D721Med (cell line): ENCODE measurements at places on chromosomes 13 and 19.

DNA sequence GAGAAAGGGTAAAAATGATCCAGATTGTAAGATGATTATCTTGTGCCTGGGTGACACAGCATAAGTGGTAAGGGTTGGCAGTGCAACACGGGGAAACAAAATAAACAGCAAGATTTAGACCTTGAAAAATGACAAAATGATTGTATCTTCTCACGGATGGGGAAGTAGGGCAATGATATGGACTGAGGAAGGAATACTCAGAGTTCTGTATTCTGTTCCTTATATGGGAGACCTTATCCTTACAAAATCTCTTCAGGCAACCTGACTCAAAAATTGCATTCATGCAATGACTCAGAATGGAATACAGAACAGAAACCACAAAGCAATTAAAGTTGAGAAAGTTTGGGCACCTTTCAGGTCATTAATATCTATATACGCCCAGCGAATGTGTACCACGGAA, 149.0 kb downstream of the HS6ST3 start:
- DNase-seq = no peak

DNA sequence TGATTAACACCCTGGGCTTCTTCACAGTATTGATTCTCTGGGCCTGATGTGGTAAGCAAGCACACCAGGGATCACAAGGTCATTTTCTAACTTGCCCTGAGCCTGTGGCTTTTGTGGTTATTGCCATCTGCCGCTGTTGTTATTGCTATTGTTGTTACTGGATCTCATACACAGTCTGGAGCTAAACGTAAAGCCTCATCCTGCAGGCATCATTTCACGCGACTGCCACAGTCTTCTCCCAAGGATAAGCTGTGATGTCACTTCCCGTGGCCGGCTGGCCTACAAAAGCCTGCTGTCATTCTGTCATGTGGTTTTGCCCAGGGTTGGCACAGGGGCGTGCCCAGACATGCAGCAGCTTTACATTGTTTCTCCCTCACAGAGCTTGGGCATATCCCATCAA, 154.0 kb upstream of the GPR12 start:
- DNase-seq = peak; percentile 43

DNA sequence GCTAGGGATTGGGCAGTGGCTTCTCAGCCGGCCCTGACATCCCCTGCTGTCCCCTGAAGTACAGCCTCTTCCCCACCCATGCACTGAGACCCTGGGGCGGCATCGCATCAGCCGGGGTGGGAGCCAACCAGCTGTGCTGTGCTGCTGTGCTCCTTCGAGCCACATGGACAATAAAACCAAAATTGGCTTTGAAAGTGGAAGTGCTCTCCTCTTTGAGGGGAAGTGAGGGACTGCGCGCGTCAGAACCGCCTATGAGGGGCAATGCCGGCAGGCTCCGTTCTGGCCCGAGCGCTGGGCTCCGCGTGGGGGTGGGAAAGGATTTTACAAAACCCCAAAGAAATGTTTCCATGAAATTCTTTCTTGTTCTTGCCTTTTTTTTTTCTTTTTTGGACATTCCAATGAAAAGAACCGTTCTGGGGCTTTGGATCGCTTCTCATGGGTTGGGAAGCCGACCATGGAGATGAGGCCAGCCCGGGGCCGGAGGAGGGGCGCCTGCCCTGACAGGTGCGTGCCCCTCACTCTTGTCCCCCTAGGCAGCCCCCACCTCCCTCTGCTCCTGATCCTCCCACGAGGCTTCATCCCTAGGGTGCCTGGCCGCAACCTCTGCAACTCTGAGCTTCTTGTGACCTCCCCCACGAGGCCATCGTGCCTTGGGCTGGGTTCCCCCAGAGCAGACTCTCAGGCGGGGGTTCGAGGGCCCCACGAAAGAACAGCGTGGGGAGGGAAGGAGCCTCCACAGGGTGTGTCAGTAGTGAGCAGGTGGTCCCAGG, 22.6 kb downstream of the KLHL26 start:
- DNase-seq = no peak

GRCh38 chr13:99501848-99502301, 603 bp downstream of the TM9SF2 start:
- no peak for DNase-seq

DNA sequence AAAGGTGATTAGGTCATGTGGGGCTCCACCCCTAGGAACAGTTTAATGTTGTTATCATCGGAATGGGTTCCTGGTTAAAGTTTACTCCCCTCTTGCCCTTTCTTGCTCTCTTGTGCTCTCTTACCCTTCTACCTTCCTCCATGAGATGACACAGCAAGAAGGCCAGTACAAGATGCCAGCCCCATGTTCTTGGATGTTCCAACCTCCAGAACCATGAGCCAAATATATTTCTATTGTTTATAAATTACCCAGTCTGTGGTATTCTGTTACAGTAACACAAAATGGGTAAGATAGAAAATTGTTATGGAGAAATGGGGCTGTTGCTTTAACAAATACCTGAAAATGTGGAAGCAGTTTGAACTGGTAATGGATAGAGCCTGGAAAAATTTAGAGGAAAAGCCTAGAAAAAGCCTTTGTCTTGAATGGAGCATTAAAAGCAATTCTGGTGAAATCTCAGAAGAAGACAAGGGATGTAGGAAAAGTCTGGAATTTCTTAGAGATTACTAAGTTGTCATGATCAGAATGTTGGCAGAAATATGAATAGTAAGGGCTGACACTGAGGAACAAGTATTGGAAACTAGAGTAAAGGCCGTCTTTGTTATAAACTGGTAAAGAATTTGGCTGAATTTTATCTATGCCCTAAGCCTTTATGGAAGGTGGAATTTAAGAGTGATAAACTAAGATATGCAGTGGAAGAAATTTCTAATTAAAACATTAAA, 53.5 kb upstream of the TSC22D1 start:
- DNase-seq = no peak

- no peak for DNase-seq
Observed at GRCh38 chr19:4437103-4437502, 20.5 kb downstream of the UBXN6 start.

DNA sequence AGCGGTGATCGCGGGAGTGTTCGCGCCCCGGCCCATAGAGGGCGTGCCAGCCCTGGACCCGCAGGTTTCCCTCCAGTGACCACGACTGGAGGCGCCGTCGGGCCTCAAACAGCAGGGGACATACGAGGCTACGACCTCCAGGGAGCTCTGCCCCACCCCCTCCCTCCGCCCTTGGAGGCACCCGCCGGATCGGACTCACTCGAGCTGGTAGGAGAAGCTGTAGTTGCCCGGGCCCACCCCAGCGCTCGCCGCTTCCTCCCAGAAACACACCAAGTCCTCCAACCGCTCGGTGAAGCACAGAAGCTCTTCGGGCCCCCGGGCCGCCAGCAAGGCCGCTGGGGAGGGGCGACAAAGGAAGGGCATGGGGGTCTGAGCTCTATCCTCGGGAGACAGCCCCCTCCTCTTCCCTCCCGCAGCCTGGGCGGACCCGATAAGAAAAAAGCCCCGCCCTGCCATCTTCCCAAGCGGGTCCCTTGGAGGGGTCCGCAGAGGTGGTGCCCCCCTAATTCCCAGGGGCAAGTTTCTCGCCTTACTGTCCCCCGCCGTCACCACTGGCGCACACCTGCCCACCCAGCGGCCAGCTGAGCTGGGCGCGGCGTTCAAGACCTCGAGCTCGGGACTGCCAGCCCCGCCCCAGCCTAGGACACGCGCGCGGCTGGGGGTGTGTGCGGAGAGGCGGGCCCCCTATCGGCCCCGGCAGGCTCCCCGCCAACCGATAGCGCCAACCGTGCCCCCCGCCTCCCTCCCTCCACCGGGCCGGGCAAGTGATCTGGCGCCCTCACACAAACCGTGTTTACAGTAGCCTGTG, 1.0 kb downstream of the EPOR start:
- DNase-seq = no peak

GRCh38 chr19:44741841-44742329, 6.6 kb upstream of the BCL3 start:
- no peak for DNase-seq

- DNase-seq = no peak
Observed at GRCh38 chr19:50352242-50352641, 13.2 kb downstream of the NAPSA start.

- DNase-seq = no peak
Observed at GRCh38 chr13:21733475-21734263, 62.8 kb downstream of the FGF9 start.

DNA sequence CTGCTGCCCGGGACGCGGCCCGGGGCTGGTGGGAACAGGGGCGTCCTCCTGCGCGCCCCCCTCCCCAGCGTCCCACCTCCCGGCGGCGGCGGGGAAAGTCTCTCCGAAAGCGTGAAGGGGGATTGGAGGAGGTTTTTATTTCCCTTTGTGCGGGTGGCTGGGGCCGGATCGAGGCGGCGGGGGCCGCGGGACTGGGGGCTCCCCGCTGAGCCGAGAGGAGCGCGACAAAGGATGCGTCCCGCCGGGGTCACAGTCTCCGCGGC, 132 bp downstream of the SHD start:
- DNase-seq = no peak

DNA sequence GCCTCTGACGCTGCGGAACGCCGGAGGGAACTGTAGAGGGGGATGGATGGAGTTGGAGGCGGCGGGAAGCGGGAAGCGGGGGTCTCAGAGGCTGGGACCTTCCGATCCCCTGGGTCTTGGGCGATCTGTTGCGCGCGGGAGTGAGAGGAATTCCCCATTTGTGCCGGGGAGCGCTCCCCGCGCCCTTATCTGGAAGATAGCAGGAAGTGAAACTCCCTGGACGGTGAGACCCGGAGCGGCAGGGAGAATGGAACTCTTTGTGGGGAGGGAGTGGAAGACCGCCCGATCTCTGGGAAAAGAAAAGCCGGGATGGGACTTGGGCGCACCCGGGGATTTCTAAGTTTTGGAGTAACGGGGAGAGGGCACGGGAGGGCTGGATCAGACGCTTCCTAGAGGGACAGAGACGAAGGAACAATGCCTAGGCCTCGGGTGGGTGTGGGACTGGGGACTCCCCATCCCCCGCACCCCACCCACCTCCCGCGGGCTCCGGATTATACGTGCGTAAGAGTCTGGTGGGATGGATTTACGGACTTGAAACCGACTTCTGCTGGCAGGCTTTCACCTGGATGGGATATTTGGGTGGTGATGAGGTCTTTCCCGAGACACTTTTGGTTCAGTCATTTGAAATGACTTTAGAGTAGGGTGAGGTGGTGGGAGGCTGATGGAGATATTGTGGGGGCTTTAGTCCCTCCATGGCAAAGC, 495 bp downstream of the LSR start:
- DNase-seq = no peak

- DNase-seq = no peak
Observed at GRCh38 chr13:39107561-39107960, 69.3 kb downstream of the NHLRC3 start.

DNA sequence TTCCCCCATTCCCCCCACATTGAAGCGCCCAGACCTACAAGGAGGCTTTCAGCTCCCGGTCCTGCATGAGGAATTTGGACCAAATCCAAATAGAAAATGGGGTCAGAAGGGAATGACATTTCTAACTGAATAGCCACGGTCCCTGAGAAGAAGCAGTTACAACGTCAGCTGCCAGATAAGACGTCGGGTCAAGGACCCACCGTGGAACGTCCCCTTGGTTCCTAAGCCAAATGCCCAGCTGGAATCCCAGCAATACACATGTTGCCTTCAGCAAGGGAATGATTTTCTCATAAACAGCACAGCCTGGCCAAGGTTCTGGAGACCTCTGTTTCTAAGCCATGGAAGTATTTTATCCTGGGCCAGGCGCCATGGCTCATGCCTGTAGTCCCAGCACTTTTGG, 109.1 kb upstream of the PEG3 start:
- DNase-seq = no peak

GRCh38 chr13:20035130-20035529, 76.6 kb downstream of the ZMYM2 start:
- DNase-seq = no peak

- no peak for DNase-seq
Observed at GRCh38 chr19:7533281-7533885, 2.1 kb upstream of the PNPLA6 start.

DNA sequence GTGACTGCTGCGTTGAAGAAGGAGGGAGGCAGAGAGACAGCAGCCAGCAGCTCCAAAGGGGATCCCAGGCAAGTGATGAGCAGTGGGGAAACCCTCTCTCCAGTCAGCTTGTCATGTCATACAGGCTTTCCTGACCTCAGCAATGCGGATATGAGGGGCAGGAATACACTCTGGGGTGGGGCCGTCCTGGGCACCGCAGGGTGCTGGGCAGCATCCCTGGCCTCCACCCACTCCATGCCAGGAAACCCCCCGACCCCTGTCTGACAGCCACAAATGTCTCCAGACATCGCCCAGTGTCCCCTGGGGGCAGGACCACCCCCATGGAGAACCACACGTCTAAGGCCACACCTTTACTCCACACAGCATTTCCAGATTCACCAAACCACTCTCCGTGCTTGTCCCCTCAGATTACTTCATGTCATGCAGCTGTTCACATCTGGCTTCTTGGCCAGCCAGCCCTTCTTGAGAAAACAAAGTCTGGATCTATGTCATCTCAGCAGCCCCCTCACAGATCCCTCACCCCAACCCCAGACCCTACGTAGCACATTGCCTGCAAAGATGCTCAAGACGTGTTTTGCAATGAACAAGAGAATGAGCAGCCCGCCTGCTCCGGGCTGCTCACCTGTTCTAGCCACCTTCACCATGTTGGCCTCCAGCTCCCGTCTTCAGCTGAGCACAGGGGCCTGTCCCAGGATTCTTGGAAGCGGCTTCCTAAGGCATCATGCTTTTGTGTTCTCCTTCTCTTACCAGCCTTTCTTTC, 46.5 kb downstream of the RFX2 start:
- no peak for DNase-seq

DNA sequence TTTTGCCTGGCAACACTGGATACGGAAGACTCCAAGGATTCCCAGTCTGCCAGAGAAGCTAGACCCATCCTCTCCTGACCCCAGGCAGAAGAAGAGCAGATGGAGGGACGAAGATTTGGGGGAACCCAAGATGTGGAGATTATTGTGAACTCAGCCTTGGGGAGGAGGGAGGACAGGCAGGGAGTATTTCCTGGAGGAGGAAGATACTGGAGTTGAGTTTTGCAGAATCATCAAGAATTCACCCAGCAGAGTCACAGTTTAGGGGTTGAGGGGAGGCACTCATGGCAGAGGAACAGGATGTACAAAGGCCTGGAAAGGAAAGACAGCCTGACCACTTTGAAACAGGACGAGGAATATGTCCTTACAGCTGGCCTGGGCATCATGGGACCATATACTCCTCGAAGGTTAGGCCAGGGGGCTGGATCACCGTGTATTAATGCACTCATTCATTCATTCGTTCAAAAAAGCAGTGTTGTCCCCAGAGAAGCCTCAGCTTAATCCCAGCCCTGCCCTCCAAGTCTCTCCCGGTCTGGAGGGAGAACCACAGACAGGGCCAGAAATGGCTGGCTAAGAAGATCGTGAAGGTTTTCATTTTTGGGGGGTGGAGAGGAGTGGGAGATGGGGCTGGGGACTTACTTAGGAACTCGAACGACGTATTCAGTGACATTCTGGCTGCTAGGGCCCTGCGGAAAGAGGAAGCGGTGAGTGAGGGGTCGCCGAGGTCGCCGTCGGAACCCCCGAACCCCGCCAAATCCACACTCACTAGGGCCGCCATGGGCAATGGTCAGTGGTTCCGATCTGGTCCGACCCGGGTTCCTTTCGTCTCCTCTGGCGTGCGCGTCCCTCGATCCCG, 517 bp downstream of the GTF2F1 start:
- peak; percentile 12 for DNase-seq

- DNase-seq = no peak
Observed at GRCh38 chr19:50178320-50178719, 15.2 kb upstream of the IZUMO2 start.
